ENCODE measurements at places on chromosomes 13 and 19.

GRCh38 chr19:32637480-32637879 lies 37.5 kb downstream of the ANKRD27 start:
- no peak for DNase-seq

GRCh38 chr19:7509625-7510024 lies 6.3 kb upstream of the ZNF358 start:
- no peak for DNase-seq

GRCh38 chr19:1146412-1146699 lies 27.7 kb downstream of the SBNO2 start:
- no peak for DNase-seq

- DNase-seq = no peak
Observed at GRCh38 chr13:92994056-92994455, 232.6 kb upstream of the GPC6 start.

DNA sequence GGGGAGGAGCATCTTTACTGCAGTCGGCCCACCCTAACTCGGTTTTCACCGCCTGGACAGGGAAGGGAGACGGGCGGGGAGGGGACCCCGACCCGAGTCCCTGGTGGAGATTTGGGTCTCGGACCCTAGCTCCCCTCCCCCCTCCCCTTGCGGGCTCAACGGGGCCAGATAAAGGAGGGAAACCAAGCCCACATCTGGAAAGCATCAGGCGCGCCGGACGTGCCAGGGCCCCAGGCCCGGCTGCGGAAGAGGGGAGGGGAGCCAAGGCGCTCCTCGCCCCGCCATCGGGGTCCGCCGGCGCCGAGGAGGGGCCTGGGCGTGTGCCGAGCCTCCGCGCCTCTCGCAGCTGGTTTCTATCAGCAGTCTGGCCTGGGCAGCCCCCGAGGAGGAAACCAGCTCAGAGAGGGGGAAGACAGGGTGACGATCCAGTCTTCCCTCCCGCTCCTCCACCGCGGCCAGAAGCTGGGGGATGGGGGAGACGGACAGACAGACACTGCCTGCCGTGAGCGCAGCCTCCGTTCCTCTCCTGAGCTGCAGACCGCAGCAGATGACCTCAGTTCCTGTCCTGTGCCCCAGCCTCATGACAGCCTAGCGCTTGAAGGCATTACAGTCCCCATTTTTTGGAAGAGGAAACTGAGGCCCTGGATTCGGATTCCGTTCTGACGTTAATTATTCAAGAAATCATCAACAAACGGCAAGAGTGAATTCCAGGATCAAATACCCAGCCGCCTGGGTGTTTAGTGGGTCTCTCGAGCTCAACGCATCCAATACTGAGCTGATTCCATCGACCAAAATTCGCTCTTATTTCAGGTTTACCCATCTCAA lies 3.6 kb upstream of the GNG8 start:
- DNase-seq = no peak

GRCh38 chr13:51726446-51727193 lies 77.3 kb downstream of the DHRS12 start:
- DNase-seq = no peak

DNA sequence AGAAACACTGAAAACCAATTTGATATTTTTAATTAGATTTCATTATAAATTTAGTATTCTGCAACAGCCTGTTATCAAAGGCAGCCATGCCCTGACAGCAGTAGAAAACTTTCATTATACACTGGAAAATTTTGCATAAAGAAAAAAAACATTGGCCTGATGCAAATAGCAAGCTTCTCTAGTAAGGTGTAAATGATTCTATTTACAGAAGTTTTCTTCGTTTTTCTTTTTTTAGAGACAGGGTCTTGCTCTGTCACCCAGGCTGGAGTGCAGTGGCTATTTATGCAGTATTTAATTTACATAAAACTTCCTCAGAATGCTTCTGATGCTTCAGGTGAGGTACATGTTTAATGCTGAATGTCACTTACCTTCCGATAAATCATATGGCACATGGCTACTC lies 67.0 kb downstream of the ABCC4 start:
- no peak for DNase-seq

DNA sequence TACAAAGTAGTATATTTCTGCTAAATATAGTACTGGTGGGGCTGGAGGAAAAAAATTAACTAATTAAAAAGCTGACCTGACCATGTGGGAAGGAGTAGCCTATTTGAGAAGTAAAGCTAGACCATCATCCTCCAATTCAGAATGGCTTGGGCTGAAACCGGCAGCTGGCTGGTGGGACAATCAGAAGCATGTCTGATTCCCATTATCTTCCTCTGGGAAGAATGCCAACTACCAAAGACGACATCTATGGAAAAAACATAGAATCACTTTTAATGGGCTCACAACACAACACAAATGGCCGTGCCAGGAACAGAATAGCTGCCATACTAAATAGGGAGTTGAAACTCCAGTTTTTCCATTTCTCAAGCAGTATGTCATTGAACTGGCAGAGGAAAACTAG lies 120.4 kb upstream of the FREM2 start:
- no peak for DNase-seq

All from activated CD4-positive, alpha-beta T cell treated with anti-CD3 and anti-CD28 coated beads for 1 hour (primary cell).